ENCODE measurements at places on chromosomes 7 and 10.

DNA sequence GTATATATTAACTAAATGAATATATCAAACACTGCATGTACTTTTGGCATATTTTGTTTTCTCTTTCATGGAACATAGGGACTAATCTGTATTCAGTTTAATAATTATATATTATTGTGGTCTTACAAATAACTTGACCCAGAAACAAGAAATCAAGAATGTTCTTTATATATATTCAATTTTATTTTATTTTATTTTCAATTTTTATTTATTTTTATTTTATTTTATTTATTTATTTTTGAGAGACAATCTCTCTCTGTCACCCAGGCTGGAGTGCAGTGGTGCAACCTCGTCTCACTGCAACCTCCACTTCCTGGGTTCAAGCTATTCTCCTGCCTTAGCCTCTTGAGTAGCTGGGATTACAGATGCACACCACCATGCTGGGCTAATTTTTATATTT, 258.4 kb upstream of the MYO3A start:
- no peak for DNase-seq

GRCh38 chr7:134766779-134767519, 12.5 kb upstream of the CALD1 start:
- DNase-seq = no peak

DNA sequence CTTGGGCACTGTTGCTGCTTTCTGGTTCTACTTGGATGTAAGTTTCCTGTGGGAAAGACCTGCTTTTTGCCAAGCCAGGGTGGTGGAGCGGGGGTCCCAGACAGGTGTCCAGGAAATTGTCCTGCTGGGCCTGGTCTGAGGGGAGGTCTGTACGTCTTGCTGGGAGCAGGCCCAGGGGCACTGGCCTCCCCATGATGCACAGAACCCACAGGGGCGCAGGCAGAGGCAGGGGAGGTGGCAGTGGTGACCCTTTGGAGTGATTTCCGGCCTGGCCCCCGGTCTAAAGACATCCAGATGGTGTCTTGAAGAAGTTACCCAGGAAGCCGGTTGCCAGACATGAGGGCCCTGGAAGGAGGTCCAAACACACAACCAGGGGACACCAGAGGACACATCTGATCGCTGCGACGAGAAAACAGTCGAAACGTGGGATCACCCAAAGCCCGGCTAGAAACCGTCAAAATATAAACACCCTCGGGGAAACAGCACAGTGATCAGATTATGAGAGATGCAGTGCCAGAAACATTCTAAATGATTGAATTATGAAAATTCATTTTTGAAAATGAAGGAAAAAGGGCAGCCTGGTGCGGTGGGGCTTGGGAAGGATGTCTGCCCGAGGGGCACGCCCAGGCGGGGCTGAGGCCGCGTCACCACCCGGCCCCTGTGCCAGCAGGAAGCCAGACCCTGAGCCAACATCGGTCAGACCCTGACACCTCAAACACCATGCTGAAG, 59.6 kb downstream of the TMEM270 start:
- no peak for DNase-seq

GRCh38 chr10:77371848-77372799, 265.5 kb downstream of the KCNMA1 start:
- no peak for DNase-seq

GRCh38 chr10:27605318-27605717, 101.2 kb downstream of the RAB18 start:
- DNase-seq = no peak

- DNase-seq = no peak
Measured at GRCh38 chr7:13560441-13560840, 429.0 kb downstream of the ETV1 start.

- no peak for DNase-seq
Measured at GRCh38 chr7:6175645-6176044, 96.8 kb downstream of the CYTH3 start.

GRCh38 chr10:101848894-101849351, 5.3 kb upstream of the KCNIP2 start:
- no peak for DNase-seq

- no peak for DNase-seq
Measured at GRCh38 chr10:109126541-109126940, 796.8 kb downstream of the XPNPEP1 start.

- DNase-seq = no peak
Measured at GRCh38 chr7:130672146-130672545, 3.6 kb upstream of the COPG2 start.

DNA sequence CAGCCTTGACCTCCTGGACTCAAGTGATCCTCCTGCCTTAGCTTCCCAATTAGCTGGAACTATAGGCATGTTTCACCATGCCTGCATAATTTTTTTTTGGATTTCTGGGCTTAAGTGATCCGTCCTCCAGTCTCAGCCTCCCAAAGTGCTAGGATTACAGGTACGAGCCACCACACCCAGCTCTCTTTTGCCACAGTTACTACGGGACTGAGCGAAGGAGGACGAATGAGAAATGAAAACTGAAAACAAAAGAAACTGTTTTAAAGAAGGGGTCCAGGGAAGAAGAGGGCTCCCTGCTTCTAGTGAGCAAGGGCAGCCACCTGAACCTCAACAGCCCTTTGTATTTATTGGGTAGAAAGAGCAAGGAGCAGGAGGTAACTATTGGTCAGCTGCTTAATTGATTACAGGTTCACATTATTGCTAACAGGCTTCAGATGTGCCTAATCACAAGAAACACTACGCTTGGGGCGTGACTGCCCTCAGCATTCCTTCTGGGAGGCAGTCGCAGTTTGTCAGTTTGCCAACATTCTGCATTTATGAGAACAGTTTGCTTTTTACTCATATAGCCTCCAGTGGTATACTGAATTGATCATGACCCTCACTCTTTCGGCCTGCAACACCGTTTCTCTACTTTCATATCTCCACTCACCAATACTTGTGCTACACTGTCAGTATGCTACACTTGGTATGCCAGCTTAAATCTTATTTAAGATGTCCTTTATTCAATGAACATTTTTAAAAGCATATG, 676.8 kb downstream of the DNAJB9 start:
- no peak for DNase-seq

All from activated T-helper 1 cell treated with anti-CD3 and anti-CD28 coated beads, Interleukin-2, amount 50 U/mL, for 16 hours (primary cell).